ENCODE measurements at places on chromosomes 4 and X.

- DNase-seq = no peak
These were observed 50.1 kb upstream of the CDKN2AIP start for GRCh38 chr4:183394166-183394951.

DNA sequence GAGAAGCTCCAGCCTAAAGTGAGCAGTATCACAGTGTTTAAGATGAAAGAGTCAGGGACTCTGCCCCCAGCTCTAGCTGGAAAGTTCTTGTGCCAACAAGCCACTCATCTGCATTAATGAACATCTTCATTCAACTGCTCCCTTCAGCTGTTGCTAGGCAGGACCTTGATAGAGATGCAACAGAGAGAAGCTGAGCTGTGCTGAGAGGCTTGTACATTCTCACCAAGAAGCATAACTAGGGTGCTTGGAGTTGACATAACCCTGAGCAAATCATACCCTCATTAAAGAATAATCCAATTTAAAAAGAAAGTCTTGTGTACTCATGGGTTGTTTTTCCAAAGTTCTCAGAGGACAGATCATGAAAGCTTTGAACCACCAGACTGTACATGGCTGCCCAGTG, 63.2 kb downstream of the ATXN3L start:
- DNase-seq = no peak

GRCh38 chr4:174047363-174047762, 236.1 kb downstream of the FBXO8 start:
- no peak for DNase-seq

DNA sequence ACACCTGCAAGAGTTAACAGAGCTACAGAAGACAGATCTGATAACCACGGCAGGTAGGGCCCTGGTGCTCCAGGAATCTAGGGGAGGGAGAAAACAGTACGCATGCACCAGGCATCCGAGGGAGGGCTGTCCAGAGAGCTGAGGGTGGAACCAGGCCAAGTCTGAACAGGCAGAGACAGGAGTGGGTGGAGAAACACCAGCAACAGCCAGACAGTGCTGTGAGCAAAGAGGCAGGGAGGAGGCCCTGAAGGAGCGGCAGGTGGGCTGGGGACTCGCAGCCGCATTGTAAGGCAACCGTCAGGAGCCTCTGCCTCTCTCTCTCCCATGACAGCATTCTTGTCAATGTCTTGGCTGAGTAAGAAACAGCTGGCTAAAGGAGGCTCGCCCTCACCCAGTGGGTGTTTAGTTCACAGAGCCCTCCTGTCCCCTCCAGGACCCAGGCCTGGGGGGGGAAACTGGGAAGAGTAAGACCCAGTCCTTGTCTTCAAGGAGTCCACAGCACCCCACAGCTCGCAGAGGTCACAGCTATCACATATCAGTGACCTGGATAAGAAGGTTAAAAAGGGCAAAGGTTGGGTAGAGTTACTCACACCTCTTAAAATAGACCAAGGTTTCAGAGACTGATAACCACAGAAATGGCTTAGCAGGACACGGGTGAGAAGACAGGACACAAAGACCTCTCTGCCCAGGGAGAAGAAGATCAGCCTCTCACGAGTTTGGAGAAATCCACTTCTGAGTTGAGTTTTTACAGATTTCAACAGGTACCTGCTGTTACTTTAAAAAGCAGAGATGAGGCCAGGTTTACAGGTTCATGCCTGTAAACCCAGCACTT, 10.5 kb downstream of the ACSL1 start:
- DNase-seq = no peak

DNA sequence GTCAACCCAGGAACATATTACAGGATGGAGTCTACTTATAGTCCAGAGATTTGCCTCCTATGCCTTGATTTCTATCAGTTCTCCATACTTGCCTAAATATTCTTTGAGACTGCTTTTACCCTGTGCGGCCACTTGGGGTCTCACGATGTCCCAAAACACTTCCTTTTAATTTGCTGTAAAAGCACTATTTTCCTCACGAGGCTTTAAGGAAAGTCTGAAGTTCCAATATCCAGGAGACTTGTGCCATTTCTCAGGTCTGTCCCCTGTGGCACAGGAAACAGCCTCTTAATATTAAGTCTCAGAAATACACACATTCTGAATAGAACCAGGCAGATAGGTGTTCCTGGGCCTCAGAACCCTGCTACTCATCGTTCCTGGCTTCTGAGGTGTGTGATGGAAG, 142.9 kb downstream of the TMEM164 start:
- peak; percentile 10 for DNase-seq

DNA sequence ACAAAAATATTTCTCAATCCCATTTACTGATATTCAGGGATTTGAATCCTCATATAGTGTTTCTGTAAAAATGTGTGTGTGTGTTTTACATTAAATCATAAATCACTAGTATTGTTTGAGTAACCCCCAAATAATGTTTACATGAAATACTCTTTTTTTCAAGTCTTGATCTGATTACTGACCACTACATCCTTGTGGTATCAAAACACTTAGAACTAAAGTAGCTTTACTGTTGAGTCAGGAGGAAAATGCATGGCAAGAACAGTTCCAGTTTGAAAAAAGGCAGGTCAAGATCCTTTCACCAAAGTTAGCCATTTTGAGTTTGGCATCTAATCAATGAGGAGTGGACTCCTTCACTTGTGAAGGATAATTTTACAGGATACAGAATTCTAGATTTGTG, 3.6 kb upstream of the WDR19 start:
- no peak for DNase-seq

DNA sequence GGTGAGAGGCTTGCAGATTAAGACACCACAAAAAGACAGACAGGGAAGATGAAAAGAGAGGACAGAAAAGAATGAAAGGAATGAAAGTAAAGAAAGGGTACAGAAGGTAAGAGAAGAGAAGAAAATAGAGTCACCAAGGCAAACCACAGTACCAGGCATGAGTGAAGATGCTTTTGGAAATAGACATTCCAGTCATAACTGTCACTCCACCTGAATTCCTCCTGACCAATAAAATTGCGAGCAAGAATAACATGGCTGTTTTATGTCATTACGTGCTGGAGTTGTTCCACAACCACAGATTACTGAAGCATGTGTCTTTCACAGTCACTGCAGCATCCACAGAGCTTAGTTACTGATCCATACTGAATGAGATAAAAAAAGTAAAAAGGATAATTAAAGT, 864.9 kb upstream of the SLIT2 start:
- no peak for DNase-seq

DNA sequence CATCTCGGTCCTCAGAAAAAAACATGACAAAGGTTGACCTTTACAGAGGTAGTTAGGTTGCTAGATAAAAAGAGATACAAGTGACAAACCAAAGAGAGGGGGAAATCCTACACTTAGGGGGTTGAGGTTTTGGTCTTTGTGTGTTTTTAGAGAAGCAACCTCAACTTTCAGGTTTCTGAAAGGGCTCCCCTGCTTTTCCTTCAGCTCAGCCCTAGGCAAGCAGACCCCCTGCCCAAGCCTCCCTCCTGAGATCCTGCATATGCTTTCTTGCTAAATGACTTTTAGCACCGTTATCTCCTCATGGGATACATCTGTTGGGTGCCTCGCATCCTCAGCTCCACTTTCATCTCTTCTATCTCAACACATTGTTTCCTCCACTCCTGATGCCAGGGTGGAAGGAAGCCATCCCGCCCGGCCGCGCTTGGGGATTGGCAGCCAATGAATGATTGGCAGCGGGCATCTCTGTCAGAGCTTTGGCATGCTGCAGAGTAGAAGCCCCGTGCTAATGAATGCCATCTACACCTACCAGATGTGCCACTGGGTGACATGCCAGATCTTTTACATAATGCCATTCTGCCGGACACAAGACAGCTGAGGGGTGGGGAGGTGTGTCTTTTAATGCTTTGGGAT, 15.0 kb upstream of the PRDM8 start:
- no peak for DNase-seq

DNA sequence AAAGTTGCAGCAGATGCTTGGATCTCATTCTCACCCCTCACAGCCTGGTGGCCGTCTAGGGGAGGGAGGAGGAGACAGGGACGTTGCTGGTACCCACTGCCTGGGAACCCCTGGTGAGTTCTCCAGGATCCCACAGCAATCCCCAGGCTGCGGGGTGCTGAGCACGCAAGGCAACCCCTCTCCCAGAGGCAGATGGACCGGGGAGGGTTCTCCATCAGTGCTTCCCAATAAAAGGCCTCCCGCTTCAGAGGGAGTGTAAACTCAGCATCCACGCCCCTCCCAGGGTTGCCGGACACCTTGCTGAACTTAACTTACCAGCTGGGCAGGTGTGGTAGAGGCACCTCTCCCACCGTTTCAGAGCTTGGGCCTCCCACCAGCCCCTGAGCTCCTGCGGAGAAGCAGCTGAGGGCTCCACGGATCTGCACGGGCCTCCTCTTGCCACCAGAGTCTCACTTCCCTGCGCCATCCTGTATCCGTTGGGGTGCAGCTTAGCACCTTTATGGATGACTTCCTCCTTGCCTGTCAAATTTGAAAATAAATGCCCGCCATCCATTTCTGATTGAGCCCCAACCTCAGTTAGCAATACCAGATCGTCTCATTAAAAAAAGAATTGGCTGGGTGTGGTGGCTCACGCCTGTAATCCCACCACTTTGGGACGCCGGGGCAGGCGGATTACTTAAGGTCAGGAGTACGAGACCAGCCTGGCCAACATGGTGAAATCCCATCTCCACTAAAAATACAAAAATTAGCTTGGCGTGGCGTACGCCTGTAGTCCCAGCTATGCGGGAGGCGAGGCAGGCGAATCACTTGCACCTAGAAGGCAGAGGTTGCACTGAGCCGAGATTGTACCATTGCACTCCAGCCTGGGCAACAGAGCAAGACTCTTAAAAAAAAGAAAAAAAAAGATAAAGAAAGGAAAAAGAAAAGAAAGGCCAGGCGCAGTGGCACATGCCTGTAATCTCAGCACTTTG, 14.8 kb upstream of the TBC1D14 start:
- DNase-seq = no peak

GRCh38 chr4:25297528-25298242, 14.9 kb upstream of the ZCCHC4 start:
- DNase-seq = no peak

DNA sequence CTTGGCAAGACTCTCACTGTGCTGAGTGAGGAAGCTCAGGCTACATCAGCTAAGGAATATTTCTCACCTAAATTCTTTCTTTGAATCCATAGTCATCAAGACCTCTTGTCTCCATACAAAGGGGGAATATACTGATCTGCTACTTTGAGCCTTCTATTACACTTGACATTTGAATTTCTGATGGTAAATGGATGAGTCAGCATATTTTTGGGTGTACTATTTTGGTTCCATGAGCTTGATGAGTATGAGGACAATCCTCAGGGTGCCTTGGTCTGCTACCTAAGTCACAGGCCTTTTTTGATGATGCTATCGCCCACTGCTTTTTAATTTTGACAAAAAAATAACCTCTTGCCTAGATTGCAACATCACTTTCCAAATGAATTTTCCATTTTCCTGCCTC, 415.7 kb downstream of the PPP1R2C start:
- no peak for DNase-seq

- no peak for DNase-seq
These were observed 122.1 kb downstream of the AFF1 start for GRCh38 chr4:87056881-87057280.

DNA sequence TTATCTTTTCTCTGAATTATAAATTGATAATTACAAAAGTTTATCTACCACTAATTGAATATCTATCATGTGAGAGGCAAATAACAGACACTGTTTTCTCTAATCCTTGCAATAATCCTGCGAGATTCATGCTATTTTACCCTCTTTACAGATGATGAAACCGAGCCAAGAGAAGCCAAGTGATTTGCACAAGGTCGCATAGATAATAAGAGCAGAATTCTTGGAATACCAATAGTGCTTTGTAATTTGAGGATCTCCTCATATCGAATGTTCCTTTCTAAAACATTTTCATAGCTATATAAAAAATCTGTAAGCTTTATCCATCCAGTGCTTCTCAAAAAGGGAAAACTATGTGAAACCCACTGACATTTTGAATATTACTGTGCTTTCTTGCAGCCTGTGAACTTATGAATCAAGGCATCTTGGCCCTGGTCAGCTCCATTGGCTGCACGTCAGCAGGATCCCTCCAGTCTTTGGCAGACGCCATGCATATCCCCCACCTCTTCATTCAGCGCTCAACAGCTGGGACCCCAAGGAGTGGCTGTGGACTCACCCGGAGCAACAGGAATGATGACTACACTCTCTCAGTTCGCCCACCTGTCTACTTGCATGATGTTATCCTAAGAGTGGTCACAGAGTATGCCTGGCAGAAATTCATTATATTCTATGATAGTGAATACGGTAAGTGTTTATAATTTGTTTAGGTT, 743.8 kb upstream of the ATOH1 start:
- DNase-seq = no peak

- no peak for DNase-seq
These were observed 438.7 kb downstream of the RPA4 start for GRCh38 chrX:97322401-97322800.

DNA sequence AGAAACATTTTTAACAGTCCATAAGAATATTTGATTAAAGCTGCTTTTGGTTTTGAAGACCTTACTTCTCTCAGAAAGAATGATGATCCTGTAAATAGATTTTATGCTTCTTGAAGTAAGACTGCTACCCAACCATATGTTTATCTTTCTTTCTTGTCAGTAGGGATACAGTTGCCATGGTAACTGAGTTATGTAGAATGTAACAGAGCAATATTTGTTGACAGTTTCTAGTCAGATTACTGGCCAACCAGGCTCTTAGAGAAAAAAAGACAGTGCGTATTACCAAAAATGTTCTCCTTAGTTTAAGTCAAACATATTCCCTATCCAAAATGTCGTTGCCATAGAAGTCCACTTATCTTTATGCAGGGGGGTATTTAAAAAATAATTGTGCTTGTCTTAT, 456.8 kb downstream of the PRR32 start:
- DNase-seq = no peak

- DNase-seq = no peak
These were observed 99.8 kb upstream of the TEX13D start for GRCh38 chrX:124232523-124233201.

- peak; percentile 64 for DNase-seq
These were observed 54.4 kb downstream of the VGLL1 start for GRCh38 chrX:136586386-136586785.

All from T-cell (primary cell).